ENCODE measurements at places on chromosomes 5 and 9.

GRCh38 chr5:151499501-151500035 lies 52.2 kb downstream of the SLC36A1 start:
- no peak for DNase-seq

GRCh38 chr9:96510258-96510657 lies 60.3 kb downstream of the HABP4 start:
- DNase-seq = no peak

- peak; percentile 83 for DNase-seq
These were observed 416.2 kb downstream of the ENC1 start for GRCh38 chr5:74224331-74224730.

- no peak for DNase-seq
These were observed 105.3 kb downstream of the PAX5 start for GRCh38 chr9:36928670-36929349.

Measured in NCI-H446 treated with DMSO at 0.1 percent for 48 hours (cell line).